ENCODE measurements at places on chromosomes 13 and 19.
A peak's percentile ranks its signal among the peaks of the same experiment; 100 is the strongest.

DNA sequence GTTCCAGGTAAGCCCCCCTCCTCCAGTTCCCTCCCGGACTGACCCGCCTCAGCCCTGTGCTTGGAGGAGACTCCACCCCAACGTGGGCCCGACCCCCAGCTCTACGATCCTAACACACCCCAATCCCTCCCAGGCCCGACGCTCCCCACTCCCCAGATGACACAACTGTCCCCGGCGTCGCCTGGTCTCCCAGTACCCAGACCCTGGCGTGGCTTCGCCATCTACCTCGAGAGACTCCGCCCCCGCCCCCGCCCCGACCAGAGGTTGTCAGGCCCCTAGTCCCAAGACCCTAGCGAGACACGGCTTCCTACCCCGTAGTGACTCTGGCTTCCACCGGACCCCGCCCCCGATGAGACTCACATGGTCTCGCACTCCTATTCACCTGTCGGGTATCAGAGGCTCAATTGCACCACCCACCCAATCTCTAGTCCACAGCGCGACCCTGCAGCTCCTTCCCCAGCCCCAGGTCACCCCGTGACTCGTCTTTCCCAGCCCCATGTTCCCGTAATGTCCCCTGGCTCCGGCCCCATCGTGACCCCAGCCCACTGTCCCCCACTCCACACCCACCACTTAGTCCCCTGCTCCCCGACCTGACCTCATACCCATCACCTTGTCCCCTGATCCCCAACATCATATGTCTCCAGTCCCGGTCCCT, 2.9 kb downstream of the CD37 start:
- DNase-seq: no peak

GRCh38 chr19:57302020-57302465, 18.2 kb upstream of the ZNF543 start:
- no peak for DNase-seq

- no peak for DNase-seq
These were observed 836.2 kb downstream of the DACH1 start for GRCh38 chr13:71030784-71031183.

GRCh38 chr19:46713781-46714443, 3.0 kb downstream of the PRKD2 start:
- peak; percentile 46 for DNase-seq

DNA sequence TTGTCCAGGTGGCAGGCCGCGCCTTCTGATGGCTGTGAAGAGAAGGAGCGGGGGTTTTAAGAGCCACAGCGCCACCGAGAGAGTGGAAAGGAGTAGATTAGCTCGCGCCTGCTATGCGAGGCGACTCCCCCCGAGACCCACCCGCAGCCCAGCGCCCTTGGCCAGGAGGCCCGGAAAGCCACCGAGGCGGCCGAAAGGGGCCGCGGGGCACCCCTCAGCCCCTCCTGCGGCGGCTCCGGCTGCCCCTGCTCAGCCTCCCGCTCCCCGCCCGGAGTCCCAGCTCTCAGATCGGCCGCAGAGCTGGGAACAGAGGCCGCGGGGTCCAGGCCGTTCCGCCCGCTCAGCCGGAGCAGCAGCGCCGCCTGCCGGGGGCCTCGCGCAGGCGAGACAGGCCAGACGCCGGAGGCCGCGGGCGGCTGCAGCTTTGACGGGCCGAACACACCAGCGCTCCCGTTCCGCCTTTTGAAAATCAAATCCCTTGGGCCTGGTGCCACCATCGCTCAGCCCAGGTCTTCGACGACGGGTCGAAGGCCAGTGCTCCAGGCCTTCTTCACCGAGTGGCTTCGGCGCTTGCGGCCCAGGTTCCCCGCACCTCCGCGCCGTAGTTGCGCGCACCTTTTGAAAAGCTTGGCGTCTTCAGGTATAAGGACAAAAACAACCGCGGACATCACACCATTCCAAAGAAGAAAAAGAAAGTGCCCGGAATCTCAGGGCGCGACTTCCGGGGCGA, 15.3 kb downstream of the CDX2 start:
- DNase-seq: peak; percentile 79

DNA sequence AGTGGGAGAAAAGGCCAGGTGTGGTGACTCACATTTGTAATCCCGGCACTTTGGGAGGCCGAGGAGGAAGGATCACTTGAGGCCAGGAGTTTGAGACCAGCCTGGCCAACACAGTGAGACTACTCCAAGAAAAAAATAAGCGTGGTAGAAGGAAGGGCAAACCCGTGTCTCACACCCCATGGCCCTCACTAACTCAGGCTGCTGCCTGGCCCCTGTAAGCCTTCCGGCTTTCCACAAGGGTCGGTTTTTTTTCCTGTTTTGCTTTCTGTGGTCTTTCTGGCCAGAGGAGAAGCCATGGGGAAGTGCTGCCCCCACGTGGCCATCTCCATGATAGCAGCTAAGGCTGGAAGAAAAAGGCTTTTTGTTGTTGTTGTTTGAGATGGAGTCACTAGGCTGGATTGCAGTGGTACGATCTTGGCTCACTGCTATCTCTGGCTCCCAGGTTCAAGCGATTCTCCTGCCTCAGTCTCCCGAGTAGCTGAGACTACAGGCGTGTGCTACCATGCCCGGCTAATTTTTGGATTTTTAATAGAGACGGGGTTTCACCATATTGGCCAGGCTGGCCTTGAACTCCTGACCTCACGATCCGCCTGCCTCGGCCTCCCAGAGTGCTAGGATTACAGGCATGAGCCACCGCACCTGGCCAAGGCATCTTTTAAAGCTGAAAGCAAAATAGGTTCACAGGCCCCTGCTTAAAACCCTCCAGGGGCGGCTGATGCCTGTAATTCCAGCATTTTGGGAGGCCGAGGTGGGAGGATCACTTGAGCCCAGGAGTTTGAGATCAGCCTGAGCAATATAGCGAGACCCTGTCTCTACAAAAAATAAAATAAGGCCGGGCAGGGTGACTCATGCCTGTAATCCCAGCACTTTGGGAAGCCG, 7.5 kb upstream of the ARHGEF18 start:
- peak; percentile 6 for DNase-seq

GRCh38 chr19:1336079-1336684, 47.5 kb upstream of the NDUFS7 start:
- DNase-seq: no peak

GRCh38 chr19:44988273-44988672, 13.0 kb upstream of the RELB start:
- DNase-seq: no peak

GRCh38 chr13:76885203-76886004, 801 bp downstream of the KCTD12 start:
- peak; percentile 45 for DNase-seq

- no peak for DNase-seq
These were observed 270.6 kb downstream of the PCDH20 start for GRCh38 chr13:61144834-61145593.

GRCh38 chr19:7251494-7251893, 42.7 kb downstream of the INSR start:
- DNase-seq: no peak

DNA sequence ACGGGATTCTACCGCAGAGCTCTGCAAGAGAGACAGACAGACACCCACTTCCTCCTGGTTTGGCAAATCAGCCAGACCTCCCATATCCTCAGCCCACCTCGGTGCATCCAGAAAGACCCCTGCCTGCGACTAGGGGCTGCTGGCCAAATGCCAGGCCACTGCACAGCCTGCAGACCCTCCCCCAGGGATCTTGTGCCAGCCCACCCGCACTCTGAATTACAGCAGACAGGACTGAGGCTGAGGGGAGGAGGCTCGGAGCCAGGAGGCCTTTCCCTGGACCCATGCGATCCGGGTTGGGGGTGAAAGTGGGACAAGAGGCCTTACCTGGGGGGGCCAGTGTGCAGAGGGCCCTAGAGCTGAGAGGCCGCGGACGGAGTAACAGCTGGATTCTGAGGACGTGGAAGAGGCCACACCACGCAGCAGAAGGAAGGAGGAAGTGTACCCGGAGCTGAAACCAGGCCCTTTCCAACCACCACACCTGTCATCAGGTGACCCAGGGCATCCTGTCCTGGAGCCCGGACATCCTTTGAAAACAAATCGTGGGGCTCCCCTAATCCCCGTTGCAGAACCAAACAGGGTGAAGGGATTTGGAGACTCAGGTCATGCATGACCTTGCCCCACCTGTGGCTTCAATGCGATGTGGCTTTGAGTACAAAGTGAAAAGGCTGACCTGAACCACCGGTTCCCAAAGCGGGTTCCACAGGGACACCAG, 993 bp downstream of the FUT6 start:
- no peak for DNase-seq

DNA sequence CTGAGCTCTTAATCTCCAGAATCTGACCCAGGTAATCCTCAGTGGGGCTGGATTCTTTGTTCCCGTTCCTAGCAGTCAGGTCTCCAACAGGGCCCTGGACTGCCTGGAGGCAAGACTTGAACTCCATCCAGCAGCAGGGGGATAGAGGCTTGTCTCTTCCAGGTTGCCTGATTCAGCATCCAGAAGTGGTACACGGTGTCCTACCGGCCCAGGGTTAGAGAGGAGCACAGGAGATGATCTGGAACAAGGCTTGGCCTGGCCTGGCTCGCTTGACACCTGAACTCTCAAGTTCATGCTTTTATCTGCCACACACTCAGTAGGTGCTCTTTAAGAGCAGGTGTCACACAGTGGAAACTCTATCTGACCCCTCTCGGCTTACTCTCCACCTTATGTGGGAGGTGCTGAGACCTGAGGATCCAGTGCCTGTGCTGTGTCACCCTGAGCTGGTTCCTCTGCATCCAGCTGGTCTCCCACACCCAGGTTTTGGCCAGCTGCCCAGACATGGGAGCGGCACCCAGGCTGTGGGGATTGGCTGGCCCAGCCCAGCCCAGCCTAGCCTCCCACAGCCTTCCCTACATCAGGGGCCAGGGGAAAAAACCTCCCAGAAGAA, at the start of gene CYP4F3:
Gene CYP4F3, plus strand, starts transcription at position 604 of the 610 bp plus-strand sequence. CDS start 519 bp downstream, outside the sequence.
- no peak for DNase-seq

DNA sequence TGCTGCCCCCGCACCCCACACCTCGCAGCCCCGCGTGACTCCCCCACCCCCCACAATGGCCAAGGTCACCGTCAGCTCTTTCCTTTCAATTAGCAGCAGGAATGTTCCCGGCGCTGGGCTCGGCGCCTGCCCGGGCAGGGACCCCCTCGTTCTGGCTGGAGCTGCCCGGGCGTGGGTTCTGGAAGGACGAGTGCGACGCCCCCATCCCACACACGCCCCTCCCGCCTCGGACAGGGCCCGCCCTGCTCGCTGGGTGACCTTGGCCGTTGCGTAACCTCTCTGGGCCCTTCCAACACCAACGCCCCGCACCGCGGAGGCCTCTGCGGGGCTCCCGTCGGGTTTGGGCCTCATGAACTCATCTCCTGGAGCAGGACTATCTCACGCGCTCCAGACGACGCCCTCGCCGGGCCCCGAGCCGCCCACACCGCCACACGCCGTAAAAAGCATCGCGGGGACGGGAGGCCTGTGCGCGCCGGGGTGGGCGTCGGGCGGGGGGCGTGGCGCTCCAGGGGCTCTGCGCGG, 10.3 kb downstream of the PALM start:
- no peak for DNase-seq

GRCh38 chr19:661427-662196, 1.4 kb downstream of the RNF126 start:
- no peak for DNase-seq

- DNase-seq: no peak
These were observed 42.1 kb downstream of the PTPRS start for GRCh38 chr19:5298471-5298901.

DNA sequence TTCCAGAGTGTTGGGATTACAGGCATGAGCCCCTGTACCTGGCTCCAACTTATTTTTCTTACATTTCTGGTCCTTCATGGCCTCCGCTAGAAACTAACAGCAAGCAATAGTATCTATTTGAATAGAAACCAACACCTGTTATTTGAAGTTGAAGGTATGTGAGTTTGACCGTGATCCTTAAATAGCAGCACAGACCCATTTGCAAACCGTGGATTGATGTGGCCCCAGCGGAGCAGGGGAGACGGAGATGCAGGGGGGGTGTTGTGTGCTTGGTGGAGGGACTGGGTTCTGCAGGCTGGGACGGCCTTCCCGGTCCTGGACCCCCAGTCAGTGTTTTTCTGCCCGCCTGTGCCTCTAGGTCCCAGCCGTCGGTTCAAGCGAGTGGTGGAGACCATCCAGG, 16.9 kb downstream of the TMEM150B start:
- DNase-seq: no peak

Measured in NCI-H526 (cell line).